ENCODE measurements at places on chromosomes 4 and X. TPM values are rescaled to one million over a fixed set of nuclear protein-coding genes. Genes with fewer than 3 reads are reported as not detected.

TLL1 gene
- polyA plus RNA-seq: 2.8 TPM

SLC7A11 gene
- polyA plus RNA-seq: 0.96 TPM

TBX22 gene
- 0.03 TPM for polyA plus RNA-seq

DDX60 gene
- 21.4 TPM for polyA plus RNA-seq

HS6ST2 gene
- polyA plus RNA-seq: 0.97 TPM

NXF3 gene
- 0.52 TPM for polyA plus RNA-seq

NMU gene
- polyA plus RNA-seq: 1.3 TPM

RIPPLY1 gene
- polyA plus RNA-seq: 0.81 TPM

SATL1 gene
- polyA plus RNA-seq: 0.22 TPM

XAGE1A gene
- polyA plus RNA-seq: not detected

NPY1R gene
- polyA plus RNA-seq: 4.4 TPM

SOX3 gene
- not detected for polyA plus RNA-seq

PPP2R2C gene
- polyA plus RNA-seq: 3.9 TPM

RNF128 gene
- 105 TPM for polyA plus RNA-seq

STARD8 gene
- polyA plus RNA-seq: 2.6 TPM

ACOT9 gene
- 26.3 TPM for polyA plus RNA-seq

ITM2A gene
- 60.3 TPM for polyA plus RNA-seq

PAGE5 gene
- not detected for polyA plus RNA-seq

Data from large intestine (tissue), 12 donors.